Skin of body (tissue), 3 donors: ENCODE measurements at places on chromosomes 4 and X.

- no peak for DNase-seq
Measured at GRCh38 chr4:125727931-125728330, 413.2 kb downstream of the FAT4 start.

DNA sequence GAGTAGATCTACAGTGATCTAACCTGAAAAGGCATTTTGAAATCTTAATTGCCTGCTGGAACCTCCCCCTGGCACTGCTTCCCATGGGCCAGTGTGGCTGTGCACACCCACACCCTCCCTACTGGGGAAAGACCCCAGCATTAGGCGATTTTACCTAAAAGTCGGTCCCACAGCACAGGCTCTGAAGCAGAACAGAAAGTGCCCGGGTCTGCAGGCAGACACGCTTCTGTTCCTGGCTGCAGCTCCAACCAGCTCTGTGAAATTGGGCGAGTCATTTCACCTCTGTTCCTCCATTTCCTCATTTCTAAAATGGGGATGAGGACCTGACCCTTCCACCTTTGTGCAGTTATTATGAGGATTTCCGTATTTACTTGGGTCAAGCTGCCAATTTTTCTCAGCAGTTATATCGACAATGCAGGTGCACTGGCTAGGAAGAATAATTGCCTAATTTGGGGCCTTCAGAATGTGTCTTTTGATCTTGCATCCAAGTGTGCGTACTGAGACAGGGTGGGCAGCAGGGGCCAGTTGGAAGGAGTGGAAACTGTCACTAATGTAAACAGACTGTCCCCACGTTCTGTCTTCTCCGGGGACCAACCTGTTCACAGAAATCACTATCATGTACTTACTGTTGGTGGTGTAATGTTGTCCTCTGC is 7.1 kb downstream of the KLF3 start:
- DNase-seq: no peak

- DNase-seq: no peak
Measured at GRCh38 chr4:48380583-48381167, 39.3 kb downstream of the SLAIN2 start.

DNA sequence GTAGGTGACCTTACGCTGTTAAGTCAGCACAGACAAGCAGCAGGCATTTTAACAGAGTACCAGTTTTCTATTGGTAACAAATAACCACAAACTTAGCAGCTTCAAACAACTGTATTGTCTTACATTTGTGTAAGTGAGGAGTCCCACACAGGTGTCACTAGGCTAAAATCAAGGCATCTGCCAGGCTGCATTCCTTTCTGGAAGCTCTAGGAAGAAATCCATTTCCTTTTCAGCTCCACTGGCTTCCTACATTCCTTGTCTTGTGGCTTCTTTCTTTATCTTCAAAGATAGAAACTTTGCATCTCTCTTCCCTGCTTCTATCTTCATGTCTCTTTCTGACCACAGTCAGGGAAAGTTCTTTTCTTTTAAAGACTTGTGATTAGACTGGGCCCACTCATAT is 139.9 kb downstream of the TMEM144 start:
- DNase-seq: no peak

DNA sequence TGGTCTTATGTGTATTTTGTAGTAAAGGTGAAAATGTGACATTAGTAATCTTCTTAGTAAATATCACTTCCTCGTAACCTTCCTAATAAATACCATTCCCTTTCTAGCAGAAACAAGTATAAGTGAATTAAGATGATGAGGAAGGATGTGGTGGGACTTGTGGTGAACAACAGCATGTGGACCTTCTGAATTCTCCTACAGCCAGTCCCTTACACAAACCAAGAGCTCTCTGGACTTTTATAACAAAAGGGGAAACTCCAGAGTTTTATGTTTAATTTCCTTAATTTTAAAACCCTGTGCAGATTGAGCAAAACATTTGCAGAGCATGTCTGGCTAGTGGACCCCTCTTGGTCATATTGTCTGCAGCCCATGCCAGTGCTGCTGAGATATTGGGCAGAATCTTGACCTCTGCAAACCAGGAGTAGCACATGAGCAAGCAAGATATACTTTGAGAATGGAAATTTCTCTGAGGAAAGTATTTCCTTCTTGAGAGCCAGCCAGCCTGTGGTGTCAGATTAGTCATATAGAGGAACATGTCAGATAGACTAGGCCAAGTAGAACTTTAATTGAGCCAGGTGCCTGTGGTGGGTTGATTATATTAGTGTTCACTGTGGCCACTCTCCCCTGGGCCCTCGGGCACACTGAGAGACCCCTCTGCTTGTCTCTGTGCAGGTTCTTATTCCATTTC is 328.2 kb downstream of the DKK2 start:
- no peak for DNase-seq

- DNase-seq: no peak
Measured at GRCh38 chrX:97168646-97169045, 284.9 kb downstream of the RPA4 start.

GRCh38 chrX:19174401-19175025 is 52.2 kb upstream of the ADGRG2 start:
- no peak for DNase-seq

DNA sequence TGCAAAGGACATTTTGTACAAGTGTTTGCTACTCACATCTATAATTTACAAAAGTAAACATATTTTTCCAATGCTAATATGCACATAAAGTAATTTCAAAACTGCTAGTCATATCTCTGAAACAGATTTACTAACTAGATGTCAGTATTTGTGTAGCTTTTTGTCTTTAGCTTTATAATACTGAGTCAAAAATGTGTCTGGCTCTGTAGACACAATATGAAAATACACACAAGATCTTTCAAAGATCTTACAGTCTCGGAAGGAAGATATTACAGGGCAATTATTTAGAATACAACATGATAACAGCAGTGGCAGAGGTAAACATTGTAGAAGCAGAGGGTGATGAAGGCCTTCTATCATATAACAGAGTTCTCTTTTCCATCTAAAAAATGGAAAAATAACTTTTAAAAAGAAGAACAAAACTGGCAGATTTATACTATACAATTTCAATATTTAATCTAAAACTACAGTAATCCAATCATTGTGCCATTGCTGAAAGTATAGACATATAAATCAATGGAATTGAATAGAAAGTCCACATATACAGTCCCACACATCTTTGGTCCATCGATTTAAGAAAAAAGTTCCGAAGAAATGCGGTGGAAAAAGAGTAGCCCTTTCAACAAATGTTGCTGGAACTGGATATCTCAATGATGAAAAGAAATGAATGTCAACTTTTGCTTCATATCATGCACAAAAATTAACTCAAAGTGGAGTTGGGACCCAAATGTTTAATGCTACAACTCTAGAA is 29.4 kb downstream of the ARAP2 start:
- DNase-seq: no peak

- DNase-seq: no peak
Measured at GRCh38 chrX:155127465-155127864, 56.2 kb downstream of the BRCC3 start.

DNA sequence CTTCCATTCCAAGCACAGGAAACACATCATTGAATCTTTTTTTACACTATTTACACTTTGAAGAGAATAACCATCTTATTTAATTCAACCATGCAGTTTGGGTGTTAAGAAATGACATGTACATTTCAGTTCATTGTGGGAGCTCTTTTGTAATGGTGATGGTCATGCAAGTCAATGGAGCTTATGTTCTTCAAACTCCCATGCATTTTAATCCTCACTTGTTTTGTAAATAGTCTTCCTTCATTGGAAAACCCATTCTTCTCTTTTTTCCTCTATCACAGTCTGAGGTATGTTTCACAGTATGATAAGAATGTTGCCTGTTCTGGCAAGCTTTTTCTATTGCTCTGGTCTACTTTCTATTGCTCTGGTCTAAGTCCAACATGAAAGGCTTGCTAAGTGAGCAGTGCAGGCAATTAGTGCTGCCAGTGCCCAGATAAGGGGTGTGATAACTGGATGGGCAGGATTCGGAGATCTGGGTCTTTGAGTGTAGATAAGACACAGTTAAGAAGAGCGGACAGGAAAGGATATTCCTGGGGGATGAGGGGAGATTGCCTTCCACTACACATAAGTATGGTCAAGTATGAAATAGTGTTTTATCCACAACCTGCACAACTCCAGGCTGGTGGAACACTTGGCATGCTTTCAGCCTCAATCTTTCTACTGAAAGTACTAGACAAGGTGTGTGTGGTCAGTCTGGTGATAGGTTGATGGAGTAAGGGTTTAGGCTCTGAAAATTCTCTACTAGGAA is 17.1 kb downstream of the AFP start:
- no peak for DNase-seq

GRCh38 chr4:149823769-149824221 is 8.2 kb upstream of the IQCM start:
- DNase-seq: no peak

DNA sequence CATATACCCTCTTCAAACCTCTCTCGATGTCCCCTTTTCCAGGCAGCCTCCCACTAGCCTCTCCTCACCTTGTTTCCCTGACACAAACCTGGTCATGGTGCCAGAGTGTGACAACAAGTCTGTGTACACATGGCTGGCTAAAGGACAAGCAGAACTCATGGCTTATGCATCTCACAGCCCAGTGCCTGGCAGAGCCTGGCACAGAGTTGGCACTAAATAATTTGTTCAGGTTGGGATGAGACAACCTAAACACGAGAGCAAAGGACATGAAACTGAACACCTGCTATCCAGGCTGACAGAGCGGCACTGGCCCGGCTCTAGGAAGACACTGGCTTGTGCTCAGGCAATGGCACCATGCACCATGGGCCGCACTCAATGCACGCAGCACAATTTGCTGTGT is 48.2 kb upstream of the FGFBP2 start:
- DNase-seq: no peak

DNA sequence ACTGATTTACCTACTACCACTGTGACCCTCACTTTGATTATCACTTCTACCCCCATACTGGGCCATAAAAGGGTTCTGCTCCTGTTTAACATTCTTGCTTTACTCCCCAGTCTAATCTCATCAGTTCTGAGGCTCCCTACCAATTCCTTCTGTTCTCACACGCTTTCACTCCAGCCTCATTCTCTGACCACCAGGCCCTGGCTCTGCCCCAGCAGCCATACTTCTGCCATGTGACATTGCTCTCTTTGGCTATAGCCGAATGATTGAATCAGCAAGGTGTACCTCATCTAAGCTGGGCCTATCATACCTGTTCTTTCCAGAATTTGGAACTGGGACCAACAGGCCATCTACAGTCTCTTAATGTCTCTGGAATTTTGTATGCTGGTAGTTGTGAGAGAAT is 14.4 kb upstream of the ELF2 start:
- DNase-seq: no peak

- DNase-seq: no peak
Measured at GRCh38 chr4:81919223-81919622, 447.5 kb upstream of the RASGEF1B start.

DNA sequence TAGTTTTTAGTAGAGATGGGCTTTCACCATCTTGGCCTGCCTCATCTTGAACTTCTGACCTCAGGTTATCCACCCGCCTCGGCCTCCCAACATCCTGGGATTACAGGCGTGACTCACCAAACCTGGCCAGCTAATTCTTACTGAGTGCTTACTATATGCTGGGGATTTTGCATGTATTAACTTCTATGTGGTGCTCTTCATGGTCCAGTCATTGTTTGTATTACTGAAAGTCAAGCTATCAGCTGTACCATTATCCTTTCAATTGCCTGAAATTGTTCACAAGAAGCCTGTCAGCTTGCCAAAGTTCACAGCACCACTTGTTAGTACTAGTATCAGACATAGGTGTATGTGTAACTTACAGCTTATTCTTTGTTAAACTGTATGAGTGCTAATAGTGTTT is 1272.1 kb downstream of the ARAP2 start:
- no peak for DNase-seq

GRCh38 chrX:29541038-29541437 is 674.3 kb upstream of the MAGEB2 start:
- DNase-seq: no peak
